NCI-H2081 treated with DMSO at 0.1 percent for 48 hours (cell line): ENCODE measurements at places on chromosomes 1 and 21.

- no peak for DNase-seq
Observed at GRCh38 chr1:190436615-190437014, 41.0 kb downstream of the BRINP3 start.

DNA sequence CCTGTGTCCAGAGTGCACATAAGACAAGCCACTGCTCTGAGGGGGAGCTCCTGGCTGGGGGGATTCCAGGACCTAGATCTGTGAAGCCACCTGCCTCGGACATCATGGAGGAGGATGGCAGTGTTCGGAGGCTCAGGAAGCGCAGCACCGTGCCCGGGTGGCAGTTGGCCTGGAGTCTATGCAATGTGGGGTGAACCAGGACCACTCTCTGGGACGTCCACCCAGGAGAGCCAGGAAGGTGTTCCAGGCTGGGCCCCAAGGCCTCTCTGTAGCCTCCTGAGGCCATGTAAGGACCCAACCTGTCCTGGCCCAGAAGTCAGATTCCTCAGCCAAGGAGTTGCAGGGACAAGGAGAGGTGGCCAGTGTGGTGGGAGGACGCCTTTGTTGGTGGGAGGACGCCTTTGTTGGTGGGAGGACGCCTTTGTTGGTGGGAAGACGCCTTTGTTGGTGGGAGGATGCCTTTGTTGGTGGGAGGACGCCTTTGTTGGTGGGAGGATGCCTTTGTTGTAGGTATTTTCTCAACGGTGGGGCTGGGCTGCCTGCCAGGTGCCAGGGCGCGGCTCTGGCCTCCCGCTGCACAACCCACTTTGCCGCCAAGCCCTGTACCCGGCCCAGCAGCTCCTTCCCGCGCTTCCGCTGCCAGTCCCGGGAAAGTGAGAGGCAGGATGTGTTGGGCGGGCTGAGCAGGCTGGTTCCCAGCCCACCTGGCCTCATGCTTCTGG is 30.6 kb upstream of the BMP8B start:
- DNase-seq: no peak

- no peak for DNase-seq
Observed at GRCh38 chr1:21657456-21658190, 11.5 kb downstream of the RAP1GAP start.

DNA sequence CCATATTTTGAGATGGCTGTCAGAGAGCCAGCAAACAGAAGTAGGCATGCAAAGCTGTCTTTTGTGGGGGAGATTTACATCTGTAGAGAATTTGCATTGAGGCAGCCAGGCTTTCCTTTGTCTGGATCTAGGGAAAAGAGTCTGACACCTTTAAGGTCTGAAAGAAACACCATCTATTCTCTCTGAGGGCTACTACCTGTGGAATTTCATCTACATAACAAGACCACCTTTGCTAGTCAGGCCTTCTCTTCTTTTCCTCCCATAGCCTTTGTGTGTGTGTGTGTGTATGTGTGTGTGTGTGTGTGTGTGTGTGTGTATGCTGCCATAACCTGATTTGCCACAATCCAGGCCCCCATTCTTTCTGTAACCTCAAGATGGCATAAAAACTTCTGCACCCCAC is 28.4 kb upstream of the DMRTB1 start:
- no peak for DNase-seq
